PC-9 (cell line): ENCODE measurements at places on chromosomes 5 and 9. TPM values are rescaled to one million over a fixed set of nuclear protein-coding genes. Genes with fewer than 3 reads are reported as not detected.

DNA sequence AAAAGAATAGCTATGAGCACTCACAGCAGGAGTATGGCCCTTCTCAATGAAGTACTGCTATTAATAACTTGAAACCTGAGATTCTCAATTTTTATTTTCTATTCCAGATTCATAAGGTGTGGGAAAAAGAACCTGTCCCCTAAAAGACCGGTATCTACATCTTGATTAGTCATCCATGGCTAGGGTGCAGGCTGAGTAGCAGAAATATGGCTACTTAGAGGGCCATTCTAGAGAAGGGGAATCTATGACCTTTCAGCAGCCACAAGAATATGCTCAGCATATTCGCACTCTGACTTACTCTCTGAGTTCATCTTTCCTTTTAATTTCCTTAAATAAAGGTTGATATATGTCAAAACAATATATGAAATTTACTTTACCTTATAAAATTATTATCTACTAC is 27.7 kb downstream of the WDR36 start:
- H3K27me3 ChIP-seq: no peaks in the 10 kb centered on the region
- H3K4me3 ChIP-seq: no peak overlapping the region
- H3K27ac ChIP-seq: no peak overlapping the region
- peaks cover 37% of the 10 kb centered on the region for H3K36me3 ChIP-seq

DNA sequence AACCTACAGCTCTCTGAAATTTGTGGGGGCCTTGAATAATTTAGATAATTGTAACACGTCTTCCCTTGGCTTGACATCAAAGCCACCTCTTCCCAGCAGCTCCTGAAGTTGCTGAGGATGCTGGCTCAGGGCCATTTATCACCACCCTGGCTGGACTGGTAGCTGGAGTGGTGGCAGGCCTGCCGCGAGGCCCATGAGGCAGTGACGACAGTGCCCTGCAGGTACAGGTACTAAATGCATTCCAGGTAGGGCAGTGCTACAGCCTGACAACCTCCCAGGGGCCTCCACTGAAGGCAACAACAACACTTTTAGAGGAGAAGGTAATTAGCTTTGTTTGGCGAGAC is 270.2 kb upstream of the KLF4 start:
- H3K4me1 ChIP-seq: peaks cover 18% of the 10 kb centered on the region
- no peak overlapping the region for H3K27ac ChIP-seq
- no peak for DNase-seq
- no peaks in the 10 kb centered on the region for H3K27me3 ChIP-seq
- no peak overlapping the region for H3K4me3 ChIP-seq

GRCh38 chr9:89923961-89924504 is 319.2 kb downstream of the GADD45G start:
- no peaks in the 10 kb centered on the region for H3K36me3 ChIP-seq
- H3K4me1 ChIP-seq: no peaks in the 10 kb centered on the region
- no peak overlapping the region for H3K27ac ChIP-seq
- H3K4me3 ChIP-seq: no peak overlapping the region

DNA sequence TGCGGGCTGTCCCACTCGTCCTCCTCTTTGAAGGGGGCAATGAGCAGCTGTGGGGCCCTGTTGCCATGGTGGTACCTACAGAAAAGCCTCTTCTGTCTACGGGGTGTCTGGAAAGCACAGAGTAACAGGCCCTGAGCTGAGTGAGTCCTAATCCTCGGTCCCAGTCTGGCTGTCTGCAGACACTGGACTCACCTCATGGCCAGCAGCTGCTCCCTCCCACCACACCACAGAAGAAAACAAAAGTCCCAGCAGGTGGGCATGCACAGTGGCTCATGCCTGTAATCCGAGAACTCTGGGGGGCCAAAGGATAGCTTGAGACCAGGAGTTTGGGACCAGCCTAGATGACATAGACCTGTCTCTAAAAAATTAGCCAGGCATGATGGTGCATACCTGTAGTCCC is 19.9 kb downstream of the P4HA2 start:
- no peak overlapping the region for H3K4me3 ChIP-seq
- no peaks in the 10 kb centered on the region for H3K27me3 ChIP-seq
- no peak overlapping the region for H3K27ac ChIP-seq
- H3K4me1 ChIP-seq: no peaks in the 10 kb centered on the region
- peak; percentile 32 for DNase-seq
- no peaks in the 10 kb centered on the region for H3K36me3 ChIP-seq

DNA sequence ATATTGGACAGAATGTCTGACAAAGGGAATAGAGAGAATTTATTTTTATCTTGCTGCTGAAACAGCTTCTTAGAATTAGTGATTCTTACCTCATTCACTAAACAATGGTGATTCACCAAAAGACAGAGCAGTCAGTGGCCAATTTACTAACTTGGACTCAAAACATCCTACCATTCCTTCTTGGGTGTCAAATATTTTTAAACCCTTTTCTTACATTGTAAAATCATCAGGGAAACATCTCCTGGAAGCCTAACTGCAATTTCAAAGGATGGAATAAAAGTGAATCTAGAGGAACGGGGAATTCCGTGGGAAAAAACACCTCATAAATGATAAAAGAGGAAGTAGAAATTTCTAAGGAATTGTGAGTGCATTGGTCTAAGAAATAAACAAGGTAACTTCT is 97.7 kb downstream of the LHFPL2 start:
- H3K27me3 ChIP-seq: no peaks in the 10 kb centered on the region
- no peaks in the 10 kb centered on the region for H3K4me1 ChIP-seq
- DNase-seq: no peak
- H3K36me3 ChIP-seq: no peaks in the 10 kb centered on the region

The FGF10 gene
- not detected in 2 replicates for total RNA-seq

The LOX gene
- 2.8 and 3.2 TPM in 2 replicates for total RNA-seq
